Inflammatory macrophage treated with lipopolysaccharide for 1 hour (primary cell): ENCODE measurements at places on chromosomes 2 and 18.

DNA sequence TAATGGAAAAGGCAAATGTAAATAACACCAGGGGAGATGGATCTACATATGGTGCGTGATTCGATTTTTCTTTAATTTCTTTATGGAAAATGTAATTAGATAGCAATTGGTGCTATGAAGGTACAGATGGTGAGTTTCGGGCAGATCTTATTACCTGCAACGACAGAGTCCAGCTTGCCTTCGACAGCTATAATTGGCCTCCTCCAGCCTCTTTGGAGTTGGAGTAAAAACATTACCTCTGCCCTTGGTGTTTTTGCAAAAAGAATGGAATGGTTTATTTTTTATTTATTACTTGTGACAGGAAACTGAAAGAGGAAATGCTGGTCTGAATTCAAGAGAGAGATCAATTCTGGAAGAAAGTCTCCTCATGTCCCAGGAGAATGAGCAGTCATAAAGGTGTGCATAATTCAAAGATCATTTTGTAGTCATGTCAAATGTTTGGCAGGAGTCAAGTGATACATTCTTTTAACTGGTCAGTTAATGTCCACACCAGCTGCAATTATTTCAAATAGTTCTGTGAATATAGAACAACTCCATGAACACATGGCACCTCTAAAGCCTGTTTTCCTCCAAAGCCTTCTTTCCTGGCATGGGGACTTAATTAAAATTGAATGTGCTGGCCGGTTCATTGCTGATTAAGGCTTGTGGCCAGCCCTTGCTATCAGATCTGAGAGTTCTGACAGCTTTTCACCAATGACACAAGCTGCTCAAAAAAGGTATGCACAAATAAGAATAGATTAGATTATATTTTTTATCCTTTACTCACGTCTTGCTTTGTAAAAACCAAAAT is 46.9 kb upstream of the KCNH7 start:
- no peak for DNase-seq

DNA sequence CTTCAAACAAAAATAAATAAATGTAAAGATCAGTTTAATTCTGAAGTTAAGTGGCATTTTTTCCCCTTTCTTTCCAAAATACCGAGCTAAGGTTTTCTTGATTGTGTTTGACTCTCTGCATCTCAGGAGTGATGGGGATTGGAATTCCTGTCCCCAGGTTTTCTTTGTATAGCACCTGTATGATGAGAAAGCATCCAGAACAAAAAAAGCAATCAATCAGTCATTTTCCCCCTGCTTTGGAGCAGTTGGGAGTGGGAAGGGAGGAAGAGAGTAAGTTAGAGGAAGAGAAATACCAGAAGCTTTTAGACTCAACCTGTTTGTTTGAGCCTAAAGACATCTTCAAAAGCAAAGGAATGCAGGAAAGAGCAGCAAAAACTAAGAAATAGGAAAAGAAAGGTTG is 88.5 kb downstream of the RIF1 start:
- DNase-seq, result no peak

GRCh38 chr2:120593921-120594686 is 141.6 kb upstream of the GLI2 start:
- DNase-seq, result no peak

- DNase-seq, result no peak
Measured at GRCh38 chr2:141264848-141265247, 866.0 kb downstream of the LRP1B start.

GRCh38 chr2:20934236-20934635 is 109.6 kb downstream of the APOB start:
- no peak for DNase-seq

DNA sequence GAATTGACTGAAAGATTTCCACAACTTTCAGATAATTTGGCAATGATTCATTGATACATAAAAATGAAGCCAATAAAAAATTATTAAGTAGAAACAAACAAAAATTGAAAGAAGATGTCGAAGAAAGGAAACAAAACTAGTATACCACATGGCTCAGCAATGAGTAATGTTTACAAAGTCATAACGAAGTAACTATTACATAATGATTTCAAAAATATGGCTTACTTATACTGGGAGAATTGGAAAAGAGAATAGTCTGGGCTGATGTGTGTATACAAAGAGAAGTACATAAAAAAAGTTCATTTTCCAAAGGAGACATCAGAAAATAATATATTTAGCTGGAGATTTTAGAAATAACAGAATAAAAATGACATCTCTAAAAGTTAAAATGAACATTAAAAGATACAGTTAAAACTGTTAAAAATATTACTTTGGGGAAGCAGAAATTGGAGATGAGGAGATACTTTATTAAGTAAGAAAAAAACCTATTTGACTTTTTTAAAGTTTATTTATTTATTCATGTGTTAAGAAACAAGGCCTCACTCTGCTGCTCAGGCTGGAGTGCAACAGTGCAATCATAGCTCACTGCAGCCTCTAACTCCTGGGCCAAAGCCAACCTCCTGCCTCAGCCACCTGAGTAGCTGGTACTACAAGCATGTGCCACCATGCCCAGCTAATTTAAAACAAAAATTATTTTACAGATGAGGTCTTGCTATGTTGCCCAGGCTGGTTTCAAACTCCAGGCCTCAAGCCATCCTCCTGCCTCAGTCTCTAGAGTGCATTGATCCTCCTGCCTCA is 409.7 kb upstream of the PIK3C3 start:
- DNase-seq, result no peak

- no peak for DNase-seq
Measured at GRCh38 chr2:3207091-3207491, 170.5 kb downstream of the EIPR1 start.

DNA sequence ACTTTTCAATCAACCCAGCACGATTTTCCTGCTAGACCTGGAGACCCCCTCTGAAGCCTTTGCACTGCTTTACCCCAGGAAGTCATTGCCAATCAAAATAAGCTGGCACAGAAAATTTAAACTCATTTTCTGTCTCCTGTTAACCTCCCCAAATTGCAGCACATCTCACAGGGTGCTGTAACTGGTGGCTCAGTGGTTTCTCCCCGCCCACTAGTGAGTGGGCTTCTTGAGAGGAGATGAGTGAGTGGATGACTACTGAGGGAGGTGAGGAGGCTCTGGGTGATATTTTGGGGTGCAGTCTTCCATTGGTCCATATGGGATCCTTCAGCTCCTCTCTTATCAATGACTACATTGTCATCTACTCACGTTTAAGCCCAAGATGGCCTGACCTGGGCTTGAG is 239.8 kb upstream of the HS6ST1 start:
- peak; percentile 49 for DNase-seq

DNA sequence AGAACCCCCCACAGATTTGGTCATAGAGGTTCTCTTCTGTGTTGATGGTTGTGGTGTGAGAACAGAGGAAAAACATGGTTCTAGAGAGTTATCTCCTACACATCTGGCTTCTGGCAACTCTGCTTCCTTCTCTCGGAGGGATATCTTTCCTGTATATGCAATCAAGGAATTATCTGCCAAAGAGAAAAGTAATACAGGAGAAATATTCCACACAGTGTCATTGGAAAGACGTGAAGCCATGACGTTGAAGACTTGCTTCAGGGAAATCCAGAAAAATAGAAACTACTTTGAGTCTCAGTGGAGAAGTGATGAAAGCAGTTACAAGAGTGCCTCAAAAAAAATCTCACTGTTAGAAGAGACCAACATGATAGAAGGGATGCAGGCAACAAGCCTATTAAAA is 78.5 kb downstream of the RAB31 start:
- DNase-seq, result no peak

- DNase-seq, result no peak
Measured at GRCh38 chr2:53512071-53512826, 255.4 kb upstream of the CHAC2 start.

- DNase-seq, result no peak
Measured at GRCh38 chr2:238691596-238692491, 156.0 kb upstream of the TWIST2 start.

- DNase-seq, result no peak
Measured at GRCh38 chr2:134737671-134738070, 18.9 kb upstream of the TMEM163 start.

DNA sequence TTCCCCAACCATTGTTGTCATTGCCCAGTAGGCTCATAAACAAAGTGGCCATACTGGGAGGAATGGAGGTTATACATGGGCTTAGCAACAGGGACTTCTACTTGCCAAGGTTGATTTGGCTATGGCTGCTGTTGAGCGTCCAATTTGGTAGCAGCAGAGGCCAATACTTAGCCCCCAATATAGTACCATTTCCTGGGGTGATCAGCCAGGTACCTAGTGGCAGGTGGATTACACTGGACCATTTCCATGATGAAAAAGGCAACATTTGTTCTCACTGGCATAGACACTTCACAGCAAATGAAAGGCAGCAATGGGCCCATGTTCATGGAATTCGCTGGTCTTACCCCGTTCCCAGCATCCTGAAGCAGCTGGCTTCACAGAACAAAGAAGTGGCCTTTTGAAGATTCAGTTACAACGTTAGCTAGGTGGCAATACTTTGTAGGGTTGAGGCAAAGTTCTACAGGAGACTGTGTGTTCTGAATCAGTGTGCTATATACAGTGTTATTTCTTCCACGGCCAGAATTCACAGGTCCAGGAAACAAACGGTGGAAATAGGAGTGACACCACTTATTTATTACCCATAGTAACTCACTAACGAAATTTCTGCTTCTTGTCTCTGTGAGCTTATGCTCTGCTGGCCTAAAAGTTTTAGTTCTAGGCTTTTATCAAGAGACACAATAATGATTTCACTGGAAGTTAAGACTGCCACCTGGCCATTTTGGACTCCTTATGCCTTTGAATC is 37.5 kb downstream of the FBXO11 start:
- DNase-seq, result no peak

DNA sequence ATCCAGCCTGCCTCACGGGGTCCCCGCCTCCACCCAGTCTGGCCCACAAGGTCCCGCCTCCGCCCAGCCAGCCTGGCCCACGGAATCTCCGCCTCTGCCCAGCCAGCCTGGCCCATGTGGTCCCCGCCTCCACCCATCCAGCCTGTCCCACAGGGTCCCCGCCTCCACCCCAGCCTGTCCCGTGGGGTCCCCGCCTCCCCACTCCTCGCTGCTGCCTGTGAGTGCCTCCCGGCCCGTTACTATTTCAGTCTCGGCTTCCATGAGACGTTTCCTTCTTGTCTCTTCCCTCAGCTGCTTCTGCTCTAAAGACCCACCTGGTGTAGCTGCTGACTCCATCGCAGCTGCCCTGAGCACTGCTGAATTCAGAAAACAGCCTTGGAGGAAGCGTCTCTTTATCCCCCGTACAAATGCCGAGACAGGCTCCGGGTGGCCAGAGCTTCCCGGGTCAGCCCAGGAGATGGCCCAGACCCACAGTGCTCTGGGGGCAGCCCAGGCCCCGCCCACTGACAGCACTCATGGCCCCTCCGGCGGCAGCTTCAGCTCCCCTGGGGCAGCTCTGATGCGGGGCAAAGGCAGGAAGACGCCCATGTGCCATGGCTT is 69.8 kb downstream of the NFATC1 start:
- no peak for DNase-seq

- no peak for DNase-seq
Measured at GRCh38 chr18:28963481-28963880, 786.6 kb upstream of the CDH2 start.

- DNase-seq, result peak; percentile 51
Measured at GRCh38 chr2:172698041-172698863, 37.4 kb upstream of the RAPGEF4 start.

DNA sequence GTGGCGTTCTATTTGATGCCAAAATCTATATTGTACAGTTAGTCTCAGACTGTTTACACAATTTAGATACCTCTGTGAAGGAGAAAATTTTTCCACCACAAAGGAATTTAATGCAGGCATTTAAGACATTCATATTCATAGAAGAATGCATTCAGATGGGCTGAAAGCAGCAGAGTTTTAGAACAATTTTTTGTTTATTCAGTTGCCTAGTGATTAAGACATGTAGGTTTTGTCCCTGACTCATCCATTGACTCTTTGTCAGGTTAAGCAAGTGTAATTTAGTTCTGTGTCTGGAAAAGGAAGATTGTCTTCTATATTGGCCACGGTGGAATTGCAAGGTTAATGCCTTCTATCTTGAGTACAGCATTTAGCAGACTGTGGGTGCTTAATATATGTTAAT is 515.0 kb downstream of the PARD3B start:
- DNase-seq, result no peak

DNA sequence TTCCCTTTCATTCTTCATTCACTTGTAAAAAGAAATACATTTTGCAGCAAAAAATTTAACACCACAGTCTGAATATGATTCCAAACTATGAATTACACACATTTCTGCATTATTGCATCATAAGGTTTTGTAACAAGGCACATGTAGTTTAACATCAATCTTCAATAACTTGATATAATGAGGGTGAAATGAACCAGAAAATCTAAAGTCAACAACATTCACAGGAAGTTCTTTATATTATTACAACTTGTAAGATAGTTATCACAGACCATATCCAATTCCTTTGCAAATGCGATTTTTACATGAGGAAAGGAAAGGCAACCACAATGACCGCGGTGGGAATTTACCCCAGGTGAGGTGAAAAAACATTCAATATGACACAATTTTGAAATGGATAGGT is 213.3 kb downstream of the NAPG start:
- no peak for DNase-seq

GRCh38 chr2:108935271-108935741 is 53.7 kb downstream of the EDAR start:
- DNase-seq, result no peak

GRCh38 chr18:55732227-55733106 is 144.5 kb upstream of the TCF4 start:
- no peak for DNase-seq

- DNase-seq, result peak; percentile 50
Measured at GRCh38 chr2:108449410-108450130, 564 bp downstream of the GCC2 start.
